Activated CD4-positive, alpha-beta T cell treated with anti-CD3 and anti-CD28 coated beads, Interleukin-2, amount 50 U/mL, for 16 hours (primary cell): ENCODE measurements at places on chromosomes 6 and 20.

- no peak for DNase-seq
Observed at GRCh38 chr6:3233904-3234303, 6.5 kb upstream of the TUBB2B start.

GRCh38 chr20:9532069-9532838, 17.9 kb downstream of the LAMP5 start:
- no peak for DNase-seq

- no peak for DNase-seq
Observed at GRCh38 chr6:10461850-10462249, 47.0 kb upstream of the TFAP2A start.

GRCh38 chr6:149128489-149129145, 188.9 kb upstream of the TAB2 start:
- DNase-seq: peak; percentile 80

- DNase-seq: no peak
Observed at GRCh38 chr6:91705646-91706045, 1118.8 kb upstream of the MAP3K7 start.

- DNase-seq: no peak
Observed at GRCh38 chr20:39913274-39913673, 775.8 kb downstream of the MAFB start.

- DNase-seq: no peak
Observed at GRCh38 chr6:5481750-5482149, 220.4 kb downstream of the FARS2 start.

DNA sequence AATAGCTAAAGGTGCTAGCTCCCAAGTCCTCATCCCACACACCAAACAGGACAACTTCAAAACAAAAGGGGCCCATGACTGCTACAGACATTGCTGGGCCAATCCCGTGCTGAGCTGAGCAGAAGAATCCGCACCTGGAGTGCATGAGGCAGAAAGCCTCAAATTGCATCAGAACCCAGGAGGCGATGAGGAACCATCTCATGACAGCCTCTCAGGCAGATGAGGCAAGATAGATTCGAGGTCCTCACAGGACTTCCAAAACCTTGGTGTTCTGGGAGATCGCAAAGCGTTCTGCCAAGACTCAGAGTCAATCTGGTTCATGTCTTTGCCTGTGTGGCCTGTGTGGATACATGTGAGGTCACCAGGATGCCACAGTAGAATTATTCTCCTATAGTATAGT, 32.8 kb upstream of the SSTR4 start:
- DNase-seq: no peak

DNA sequence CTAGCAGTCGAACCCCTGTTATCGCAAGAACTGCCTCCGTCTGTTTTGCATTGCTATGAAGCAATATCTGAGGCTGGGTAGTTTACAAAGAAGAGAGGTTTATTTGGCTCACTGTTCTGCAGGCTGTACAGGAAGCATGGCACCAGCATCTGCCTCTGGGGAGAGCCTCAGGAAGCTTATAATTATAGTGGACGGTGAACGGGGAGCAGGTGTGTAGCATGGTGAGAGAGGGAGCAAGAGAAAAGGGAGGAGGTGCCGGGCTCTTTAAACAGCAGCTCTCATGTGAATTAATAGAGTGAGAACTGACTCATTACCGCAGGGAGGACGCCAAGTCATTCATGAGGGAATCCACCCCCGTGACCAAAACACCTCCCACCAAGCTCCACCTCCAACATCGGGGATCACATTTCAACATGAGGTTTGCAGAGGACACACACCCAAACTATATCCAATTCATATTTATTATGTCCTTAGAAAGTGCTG, 172.6 kb upstream of the KCNG1 start:
- no peak for DNase-seq

GRCh38 chr6:46525583-46525982, 34.3 kb upstream of the RCAN2 start:
- no peak for DNase-seq

DNA sequence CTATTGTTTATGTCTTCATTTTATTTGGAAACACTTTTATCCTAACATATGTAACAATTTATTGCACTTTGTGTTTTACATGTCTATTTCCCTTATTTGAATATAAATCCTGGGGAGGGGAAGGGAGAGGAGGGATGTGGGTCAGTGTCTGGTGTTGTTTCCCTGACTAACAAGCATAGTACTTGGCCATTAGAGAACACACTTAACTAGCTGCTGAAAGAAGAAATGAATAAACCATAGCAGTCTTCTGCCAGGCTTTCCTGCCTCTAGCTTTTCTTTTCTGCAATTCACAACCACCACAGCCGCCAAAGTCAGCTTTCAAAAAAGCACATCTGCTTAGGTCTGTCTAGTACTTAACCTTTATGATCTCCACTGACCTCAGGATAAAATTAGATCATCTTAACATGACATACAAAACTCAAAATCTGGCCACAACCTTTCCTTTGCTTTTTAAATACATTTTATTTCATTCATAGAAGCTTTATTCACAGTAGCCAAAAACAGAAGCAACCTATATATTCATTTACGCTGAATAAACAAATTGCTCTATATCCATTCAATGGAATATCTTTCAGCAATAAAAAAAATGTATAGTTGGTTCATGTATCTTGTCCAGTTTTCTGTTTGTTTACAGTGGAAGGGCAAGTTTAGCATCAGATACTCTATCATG, 16.3 kb downstream of the PDSS2 start:
- DNase-seq: no peak

DNA sequence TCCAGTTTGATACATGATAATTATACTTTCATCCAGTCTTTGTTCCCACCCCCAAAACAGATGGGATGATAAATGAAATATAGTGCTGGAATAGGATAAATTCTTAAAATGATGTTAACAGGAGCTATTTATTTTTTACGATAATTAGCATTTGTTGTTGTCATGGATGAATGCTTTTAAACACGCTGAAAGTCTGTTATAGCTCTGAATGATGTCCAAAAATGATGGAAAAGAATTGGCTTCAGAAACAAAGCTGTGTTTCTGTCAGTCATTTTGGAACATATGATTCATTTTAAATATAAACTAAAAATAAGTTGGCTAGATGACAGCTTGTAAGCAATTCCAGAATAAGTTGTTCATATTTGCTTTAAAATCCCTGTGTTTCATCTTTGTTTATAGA, 237.4 kb downstream of the GRIK2 start:
- DNase-seq: no peak

- DNase-seq: no peak
Observed at GRCh38 chr20:34235875-34236274, 5.3 kb upstream of the ASIP start.

DNA sequence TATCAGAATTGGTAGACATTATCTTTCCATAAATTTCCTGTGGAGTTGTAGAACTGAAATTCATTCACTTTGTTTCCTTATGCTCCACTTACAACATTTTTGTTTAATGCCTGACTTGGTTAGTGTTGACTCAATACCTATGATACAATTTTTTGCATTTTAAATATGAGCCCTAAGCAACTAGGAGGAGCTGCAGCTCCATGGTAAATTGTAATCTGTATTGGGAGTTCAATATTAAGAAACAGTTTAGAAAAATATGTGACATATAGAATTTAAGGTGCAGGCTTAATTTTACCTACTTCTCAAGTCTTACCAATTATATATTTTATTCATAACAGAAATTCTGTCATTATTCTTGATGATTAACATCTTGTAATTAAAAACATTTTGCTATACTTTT, 868.3 kb downstream of the EYS start:
- no peak for DNase-seq

DNA sequence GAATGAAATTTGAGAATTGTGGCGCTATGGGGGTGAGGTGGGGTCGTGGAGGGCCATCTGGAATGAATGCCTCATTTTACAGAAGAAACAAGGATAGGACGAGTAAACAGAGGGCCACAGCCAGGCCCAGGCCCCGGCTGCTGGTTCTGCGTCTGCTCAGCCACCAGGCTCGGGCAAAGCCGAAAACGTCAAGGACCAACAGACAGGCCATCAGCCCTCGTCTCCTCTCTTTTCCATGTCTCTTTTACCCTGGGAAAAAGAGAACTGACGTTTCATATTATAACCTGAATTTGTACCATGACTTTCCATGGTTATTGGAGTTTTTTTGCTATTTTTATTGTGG, 212.4 kb upstream of the ARID1B start:
- no peak for DNase-seq

DNA sequence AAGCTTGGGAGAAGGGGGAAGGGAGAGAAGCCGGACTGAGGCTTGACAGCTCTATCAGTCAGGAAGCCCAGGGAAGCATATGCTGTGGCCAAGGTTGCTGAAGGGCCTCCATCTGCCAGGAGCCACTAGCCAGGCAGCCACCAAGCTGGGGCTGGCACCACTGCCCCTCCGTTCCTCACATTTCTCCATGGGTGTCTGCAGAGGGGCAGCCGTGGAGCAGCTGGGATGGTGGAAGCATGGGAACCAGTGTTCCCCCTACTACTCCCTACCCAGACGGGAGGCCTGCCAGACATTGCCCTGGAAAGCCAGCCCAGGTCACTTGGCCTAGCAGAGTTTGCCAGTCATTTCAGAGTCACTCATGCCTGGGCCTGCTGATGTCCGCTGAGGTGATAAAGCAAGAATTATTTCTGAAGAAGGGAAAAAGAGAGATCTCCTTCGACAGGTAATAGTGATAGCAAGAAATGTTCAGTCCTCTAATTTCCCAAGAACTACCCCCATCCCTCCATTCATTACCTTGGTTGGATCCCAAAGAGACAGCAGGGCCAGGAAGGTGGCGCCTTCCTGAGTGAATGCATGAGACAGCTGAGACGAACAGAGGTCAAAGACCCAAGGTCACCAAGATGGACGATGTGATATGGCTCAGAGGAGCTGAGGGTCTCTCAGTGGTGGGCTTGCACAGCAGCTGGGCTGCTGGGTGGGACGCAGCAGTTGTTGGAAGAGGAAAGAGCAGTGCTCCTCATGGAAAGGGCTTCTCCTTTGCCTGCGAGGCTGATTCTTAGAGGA, 21.9 kb downstream of the SNPH start:
- no peak for DNase-seq

DNA sequence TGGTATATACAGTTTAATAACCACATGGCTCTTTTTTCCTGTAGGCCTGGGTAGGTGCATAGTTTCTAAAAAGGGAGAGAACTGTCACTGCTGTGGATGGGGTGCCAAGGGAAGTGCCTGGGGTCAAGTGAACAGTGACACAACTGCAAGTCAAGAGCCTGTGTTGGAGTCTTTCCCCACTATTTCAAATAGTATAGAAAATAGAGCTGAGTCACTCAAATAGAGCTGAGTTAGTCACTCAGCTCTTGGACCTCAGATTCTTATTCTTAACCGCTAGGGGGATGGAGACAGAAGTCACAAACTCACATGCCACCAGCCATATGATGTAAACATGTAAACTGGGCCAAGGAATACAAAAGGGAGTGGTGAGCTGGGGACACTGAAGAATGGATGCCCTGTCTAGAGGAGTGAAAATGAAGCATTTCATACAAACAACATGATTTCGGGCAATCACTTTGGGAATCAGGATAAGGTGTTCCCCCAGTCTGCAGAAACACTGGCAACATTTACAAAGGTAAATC, 2.1 kb downstream of the NQO2 start:
- DNase-seq: peak; percentile 77

GRCh38 chr20:63785691-63786131, 45.4 kb downstream of the ZBTB46 start:
- no peak for DNase-seq

DNA sequence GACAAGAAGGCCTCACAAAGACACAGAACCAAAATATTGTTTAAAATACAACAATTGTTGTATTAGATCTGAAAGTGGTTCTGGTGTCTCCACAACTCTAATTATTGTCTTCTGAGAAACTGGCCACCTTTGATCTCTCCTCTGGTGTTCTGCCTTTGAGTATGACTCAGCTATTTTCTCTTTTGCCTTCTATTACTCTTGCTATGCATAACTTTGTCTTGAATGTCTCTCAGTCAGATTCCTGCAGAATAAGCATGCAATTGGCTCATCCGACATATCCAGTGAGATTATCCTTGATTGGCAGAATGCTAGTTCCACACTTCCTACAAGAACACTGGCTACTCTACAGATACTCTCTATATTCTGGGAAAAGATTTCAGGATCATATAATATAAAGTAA, 14.3 kb upstream of the EPM2A start:
- DNase-seq: peak; percentile 16

DNA sequence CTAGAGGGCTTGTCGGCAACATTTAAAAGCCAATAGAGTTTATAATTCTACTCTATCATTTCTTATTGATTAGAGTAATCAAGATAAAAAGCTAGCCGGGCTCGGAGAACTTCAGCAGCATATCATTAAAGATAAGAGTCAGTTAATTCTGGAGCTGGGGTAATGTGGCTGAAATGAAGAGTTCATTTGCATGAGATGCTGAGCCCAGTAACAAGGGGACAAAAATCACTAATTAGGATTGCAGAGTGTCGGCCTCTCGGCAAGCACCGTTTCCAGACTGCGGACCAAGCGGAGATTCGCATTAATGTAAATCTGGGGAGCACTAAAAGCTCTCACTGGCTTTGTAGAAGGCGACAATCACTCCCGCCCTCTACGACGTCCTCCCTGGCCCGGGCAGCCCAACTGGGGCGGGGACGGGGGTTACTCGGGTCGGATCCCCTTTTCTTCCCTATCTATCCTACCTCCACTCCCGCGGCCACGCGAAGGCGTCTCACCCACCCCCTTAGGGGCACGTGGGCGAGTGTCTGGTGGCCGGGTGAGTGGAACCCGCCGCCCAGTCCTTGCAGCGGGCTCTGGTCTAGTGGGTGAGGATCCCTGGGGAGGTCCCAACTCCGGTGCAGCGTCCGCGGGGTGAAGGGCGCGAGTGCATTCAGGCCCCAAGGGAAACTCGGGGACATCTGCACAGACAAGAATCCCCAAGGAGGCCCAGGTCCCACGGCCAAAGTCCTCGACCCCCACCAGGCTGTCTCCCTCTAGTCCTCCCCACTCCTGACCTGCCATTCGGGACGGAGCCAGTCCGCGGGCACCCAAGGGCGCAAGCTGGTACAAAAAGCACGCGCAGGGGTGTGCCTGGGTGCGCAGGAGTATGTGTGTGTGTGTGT, 42.2 kb upstream of the OSTM1 start:
- no peak for DNase-seq

DNA sequence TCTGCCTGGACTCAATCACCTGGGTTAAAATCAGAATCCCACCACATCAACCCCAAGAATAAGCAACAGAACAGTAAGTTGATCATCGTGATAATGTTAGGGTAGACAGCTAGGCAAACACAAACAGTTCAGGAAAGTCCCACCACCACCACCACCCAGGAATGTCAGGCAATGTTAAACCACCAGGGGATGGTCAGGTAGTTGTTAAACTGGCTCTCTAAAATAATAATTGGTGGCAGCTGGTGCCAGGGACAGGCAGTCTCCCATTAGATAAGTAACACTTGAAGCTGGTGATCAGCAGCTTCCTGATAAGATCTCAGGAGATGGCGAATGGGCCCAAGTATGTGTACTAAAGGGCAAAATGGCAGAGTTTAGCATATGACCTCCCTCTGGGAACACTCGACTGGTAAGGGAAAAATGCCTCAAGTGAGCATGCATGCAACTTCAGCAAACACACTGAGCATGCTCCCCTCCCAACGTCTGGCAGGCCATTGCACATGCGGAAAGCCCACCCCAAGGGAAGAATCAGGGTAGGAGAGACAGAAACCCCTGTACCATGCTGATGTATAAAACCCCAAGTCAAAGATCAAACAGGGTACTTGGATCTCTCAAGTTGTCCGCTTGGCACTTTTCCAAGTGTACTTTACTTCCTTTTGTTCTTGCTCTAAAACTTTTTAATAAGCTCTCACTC, 66.6 kb downstream of the IPCEF1 start:
- DNase-seq: no peak
